ENCODE measurements at places on chromosomes 1 and 21.

- no peak for DNase-seq
Observed at GRCh38 chr1:247286134-247286670, 30.3 kb downstream of the VN1R5 start.

GRCh38 chr1:29320156-29320940 is 84.0 kb downstream of the PTPRU start:
- no peak for DNase-seq

GRCh38 chr1:161182214-161182613 is 4.9 kb upstream of the B4GALT3 start:
- DNase-seq, result no peak

DNA sequence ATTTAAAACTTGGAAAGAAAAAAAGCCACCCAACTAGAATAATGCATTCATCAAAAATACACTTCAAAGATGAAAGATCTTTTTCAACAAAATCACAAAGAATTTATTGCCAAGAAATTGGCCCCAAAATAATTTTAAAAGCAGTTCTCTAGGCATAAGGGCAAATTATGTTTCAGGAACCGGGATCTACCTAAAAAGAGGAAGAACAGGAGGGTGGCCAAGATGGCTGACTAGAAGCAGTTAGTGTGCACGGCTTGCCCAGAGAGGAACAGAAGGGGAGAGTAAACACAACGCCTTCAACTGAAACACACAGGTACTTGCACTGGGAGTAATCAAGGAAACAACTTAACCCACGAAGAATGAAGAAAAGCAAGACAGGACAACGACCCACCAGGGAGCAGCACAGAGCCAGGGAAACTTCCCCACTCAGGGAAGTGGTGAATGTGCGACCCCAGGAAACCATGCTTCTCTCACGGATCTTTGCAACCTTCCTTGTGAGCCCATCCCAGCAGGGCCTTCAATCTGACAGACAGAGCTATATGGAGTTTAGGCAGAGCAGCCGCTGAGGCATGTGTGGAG is 46.1 kb downstream of the ACKR1 start:
- DNase-seq, result no peak

DNA sequence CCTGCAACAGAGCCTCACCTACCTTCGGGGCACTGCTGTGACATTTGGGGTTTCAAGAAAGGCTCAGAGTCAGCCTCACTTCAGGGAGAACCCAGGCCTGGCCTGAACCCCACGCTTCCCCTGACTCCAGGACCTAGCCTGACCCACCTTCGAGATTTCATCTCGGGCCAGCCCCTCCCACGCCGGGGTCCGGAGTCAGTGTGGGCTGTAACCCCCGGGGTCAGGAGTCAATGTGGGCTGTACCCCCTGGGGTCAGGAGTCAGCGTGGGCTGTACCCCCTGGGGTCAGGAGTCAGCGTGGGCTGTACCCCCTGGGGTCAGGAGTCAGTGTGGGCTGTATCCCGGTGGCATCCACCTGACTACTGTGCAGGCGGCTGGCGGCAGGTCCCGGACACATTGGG is 183.0 kb upstream of the RAB4A start:
- DNase-seq, result no peak

- DNase-seq, result no peak
Observed at GRCh38 chr1:87682565-87682964, 353.9 kb downstream of the LMO4 start.

GRCh38 chr1:7648761-7649384 is 122.2 kb upstream of the VAMP3 start:
- no peak for DNase-seq

DNA sequence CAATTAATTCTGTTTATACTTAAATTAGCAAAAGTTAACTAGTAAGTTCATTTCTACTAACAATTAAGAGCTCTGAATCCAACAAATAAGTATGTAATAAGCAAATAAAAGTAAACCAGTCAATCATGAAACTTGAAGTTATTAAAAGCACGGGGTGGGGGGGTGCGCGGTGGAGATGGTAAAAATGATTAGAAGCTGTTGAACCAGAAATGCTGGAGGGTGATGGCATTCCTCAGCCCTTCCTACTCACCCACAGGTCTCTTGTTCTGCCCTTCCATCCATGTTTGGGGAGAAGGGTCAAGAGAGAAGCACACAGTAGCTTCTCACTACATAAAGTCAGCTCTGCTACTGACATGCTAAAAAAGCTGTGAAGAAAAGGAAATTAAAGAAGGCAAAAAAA is 63.5 kb downstream of the AKT3 start:
- DNase-seq, result no peak

DNA sequence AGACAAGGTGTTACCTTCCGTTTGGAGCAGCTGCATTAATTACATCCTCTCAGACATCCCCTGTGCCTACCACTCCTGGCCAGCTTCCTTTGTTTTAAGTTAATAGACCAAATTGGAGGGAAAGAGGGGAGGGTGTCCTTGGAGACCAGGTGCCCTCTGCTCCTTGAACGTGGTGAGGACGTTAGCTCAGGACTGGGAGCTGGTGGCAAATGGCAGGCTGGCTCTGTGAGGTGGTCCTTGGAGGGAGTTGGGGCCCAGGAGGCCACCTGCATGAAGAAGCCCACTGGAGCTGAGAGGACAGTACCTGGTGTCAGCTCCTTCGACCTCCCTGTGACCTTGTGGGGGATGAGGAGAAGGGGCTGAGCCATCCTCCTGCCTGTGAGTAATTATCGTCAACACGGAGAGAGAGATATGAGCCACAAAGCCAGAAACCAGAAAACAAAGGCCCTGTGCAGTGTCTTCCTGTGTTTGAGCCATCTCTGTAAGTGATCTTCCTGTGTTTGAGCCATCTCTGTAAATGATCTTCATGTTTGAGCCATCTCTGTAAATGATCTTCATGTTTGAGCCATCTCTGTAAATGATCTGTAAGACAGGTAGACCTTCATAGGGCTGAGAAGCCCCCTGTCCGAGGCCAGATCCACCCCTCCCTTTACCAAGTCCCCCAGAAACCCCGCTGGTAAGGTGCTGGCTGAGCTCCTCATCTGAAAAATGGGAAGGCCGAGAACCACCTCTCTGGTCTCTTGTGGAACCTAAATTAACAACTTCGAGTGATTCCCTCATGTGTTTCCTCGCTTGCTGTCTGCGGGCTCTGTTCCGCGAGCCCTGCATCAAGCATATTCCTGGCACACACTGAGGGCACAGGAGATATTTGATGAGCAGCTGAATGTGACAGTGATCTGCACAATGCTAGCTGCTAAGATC is 126.0 kb downstream of the CAMTA1 start:
- DNase-seq, result no peak

GRCh38 chr1:11046270-11046566 is 821 bp downstream of the MASP2 start:
- DNase-seq, result no peak

GRCh38 chr1:213474054-213474453 is 423.0 kb downstream of the RPS6KC1 start:
- DNase-seq, result peak; percentile 94

DNA sequence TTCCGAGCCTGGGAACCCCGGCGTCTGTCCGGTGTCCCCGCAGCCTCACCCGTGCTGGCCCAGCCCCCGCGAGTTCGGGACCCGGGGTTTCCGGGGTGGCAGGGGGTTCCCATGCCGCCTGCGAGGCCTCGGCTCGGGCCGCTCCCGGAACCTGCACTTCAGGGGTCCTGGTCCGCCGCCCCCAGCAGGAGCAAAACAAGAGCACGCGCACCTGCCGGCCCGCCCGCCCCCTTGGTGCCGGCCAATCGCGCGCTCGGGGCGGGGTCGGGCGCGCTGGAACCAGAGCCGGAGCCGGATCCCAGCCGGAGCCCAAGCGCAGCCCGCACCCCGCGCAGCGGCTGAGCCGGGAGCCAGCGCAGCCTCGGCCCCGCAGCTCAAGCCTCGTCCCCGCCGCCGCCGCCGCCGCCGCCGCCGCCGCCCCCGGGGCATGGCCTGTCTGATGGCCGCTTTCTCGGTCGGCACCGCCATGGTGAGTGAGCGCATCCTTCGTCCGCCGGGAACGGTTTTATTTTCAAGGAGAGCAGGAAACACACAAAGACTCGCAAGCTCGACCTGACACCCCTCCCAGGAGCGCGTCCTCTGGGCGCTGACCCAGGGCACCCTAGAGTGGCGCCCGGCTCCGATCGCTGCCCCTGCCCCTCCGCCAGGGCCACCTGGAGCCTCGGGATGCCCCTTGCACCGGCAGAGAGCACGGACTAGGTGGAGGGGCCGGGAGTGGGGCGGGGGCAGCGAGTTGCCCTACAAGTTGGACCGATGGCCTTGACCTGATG is at the start of gene ABCG1:
Gene ABCG1, plus strand, starts transcription at position 305 of the 770 bp plus-strand sequence. Its CDS starts 123 bp downstream, at position 428.
- peak; percentile 75 for DNase-seq

- no peak for DNase-seq
Observed at GRCh38 chr1:246420300-246420699, 86.8 kb downstream of the SMYD3 start.

GRCh38 chr1:85584923-85585322 is 4.4 kb downstream of the CCN1 start:
- peak; percentile 4 for DNase-seq

DNA sequence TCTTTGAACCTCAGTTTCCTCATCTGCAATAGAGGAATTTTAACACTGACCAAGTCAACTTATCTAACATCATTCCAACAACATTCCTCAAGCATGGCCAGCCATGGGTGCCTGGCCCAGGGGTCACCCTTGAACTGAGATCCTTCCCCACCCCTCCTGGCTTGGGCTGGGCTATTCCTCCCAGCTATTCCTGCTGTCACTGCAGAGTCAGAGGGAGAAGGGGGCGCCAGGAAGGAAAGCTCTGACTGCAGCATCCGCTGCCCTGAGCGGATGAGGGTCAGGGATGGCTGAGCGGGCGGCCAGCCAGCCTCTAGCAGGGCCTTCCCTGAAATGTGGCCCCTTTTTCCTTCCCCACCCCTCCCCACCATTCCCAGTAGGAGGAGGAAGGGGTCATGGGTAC is 3.1 kb downstream of the TINAGL1 start:
- DNase-seq, result no peak

DNA sequence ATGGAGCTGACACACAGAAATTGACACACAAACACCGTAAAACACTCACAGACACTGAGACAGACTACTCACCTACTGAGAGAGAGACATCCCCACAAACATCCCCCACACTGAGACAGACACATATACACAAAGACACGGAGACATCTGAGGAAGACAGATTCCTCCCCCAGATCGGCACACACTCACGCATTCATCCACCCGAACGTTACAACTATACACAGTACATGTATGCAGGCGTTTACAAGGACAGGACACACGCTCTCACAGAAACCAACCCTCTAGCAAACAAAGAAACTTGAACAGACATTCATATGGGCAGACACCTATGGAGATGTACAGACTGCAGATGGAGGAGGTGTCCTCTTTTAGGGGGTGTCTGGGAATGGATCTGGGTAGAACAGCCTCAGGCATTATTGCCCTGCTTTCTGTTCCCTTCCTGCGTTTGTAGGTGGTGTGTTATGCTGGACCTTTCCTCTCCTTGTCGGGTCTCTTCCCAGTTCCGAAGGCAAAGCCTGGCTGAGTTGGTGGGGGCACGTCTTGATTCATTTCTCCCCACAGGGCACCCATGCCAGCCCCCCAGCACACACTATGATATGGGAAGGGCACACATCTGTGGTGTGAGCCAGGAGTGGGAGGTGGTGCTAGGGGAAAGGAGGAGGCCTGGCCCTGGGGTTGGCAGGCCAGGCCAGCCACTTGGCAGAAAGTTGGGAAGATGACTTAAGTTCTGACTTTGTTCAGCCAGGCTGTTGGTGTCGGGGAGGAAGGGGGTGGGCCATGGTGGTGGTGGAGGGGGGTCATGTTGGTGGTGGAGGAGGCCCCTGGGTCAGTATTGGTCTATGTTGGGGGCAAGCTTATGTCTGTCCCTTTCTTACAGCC is 1.5 kb downstream of the KIRREL1 start:
- DNase-seq, result no peak

GRCh38 chr1:22500471-22500870 is 48.8 kb downstream of the ZBTB40 start:
- DNase-seq, result no peak

- DNase-seq, result no peak
Observed at GRCh38 chr1:113325022-113325421, 65.3 kb upstream of the MAGI3 start.

DNA sequence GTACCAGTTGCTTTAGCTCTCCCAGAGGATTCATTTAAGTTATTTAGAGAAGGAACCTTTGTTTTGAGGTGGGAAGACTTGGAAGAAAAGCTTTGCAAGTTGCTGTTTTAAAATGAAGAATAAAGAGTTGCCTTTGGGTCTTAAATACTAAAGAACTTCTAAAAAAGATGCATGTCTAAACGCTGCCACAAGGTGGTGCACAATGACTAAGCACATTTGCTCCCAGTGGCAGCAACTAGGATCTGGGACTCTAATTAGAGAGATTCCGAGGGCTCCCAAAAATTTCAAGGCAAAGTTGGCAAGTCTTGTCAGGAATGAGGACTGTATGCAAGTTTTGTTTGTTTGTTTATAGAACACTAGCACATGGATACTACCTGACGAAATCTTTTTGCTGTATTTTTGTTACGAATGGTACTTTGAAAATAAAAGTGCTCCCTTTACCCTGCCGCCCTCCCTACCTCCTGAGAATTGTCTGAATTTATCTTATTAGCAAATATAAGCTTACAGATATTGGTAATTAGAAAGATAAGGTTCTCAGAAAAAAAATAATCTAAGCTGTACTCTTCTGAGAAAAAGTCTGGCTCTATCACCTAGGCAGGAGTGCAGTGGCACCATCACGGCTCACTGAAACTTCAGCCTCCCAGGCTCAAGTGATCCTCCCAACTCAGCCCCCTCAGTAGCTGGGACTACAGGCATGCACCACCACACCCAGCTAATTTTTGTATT is 121.8 kb downstream of the HFM1 start:
- peak; percentile 78 for DNase-seq

- DNase-seq, result no peak
Observed at GRCh38 chr1:218785928-218786327, 387.8 kb upstream of the LYPLAL1 start.

DNA sequence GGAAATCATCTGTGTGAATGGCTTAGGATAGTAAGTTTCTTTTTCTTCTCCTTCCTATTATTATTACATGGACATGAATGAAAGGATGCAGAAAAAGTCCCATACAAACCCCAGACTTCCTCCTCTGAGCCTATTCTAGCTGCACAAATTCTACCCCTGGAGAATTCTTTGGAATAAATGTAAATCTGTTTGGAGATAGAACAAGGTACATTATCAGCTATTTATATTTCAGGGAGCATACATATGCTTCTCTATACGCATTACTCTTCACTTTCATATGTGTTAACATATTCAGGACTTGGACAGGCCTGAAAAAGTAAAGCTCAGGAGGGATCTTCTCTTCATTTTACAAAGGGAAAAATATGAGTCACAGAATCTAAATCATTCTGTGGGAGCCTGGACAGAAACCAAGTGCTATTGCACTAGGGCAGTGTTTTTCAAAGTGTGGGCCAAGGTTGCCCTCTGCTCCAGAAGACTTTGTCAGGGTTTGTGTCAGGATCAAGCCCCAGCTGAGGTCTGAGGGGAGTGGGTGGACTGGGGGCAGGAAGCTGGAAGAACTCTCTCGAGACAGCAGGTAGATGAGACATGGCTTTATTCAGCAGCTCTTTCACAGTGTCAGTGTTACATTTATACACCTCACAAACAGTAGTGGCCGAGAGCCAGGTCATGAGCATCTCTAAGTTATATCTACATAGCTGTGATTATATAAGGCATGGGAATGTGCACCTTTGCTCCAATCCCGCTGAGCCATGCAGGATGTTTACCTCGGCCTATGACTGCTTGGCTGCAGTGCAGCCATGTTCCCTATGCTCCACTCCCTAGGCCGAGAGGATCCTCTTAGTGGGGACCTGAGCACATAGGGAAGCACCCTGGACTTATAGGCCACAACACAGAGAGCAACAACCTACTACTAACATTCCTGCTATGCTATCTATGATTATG is 114.3 kb downstream of the GDAP2 start:
- DNase-seq, result no peak
